Naive thymus-derived CD8-positive, alpha-beta T cell (primary cell): ENCODE measurements at places on chromosomes 11 and 22.

DNA sequence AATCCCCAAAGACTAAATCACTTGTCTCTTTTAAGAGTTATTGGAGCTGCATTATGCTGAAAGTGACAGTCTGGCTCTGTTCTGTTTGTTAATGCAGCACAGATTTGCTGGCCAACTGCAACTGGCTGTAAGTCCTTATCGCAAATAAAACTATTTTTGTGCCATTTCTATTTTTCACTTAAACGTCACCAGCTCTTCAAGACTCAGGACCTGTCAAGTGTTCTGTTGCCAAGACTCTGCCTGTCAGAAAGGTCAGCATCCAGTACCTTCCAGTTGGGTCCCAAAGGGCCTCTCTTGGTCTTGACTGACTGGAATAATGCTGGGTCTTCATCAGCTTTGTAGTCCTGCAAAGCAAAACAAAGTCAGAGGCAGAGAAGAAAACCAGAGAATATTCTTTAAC lies 45.6 kb downstream of the PITPNB start:
- no peak for DNase-seq

GRCh38 chr22:33400061-33400840 lies 342.1 kb upstream of the SYN3 start:
- no peak for DNase-seq

GRCh38 chr11:16941935-16942334 lies 72.3 kb downstream of the PLEKHA7 start:
- DNase-seq, result no peak

DNA sequence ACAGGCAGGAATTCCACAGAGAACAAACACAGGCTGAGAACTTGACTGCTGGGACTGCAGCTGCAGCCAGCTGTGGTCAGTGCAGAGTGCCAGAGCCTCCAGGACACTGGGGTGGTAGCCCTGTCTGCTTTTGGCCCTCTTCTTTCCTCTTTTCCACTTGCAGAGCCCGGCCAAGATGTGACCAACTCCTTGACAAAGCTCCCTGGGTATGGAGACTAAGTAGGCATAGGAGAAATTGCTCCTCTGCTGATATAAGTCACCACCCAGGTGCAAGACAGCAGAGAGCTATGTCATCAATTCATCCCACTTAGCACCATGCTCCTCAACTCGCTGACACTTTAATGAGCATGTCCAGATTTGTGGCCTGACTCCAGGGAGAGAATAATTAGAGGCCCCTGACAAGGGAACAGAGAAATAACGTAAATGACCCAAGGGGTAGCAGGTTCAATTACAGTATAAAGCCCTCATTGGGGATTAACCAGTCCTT lies 369.4 kb upstream of the B3GAT1 start:
- DNase-seq, result no peak

DNA sequence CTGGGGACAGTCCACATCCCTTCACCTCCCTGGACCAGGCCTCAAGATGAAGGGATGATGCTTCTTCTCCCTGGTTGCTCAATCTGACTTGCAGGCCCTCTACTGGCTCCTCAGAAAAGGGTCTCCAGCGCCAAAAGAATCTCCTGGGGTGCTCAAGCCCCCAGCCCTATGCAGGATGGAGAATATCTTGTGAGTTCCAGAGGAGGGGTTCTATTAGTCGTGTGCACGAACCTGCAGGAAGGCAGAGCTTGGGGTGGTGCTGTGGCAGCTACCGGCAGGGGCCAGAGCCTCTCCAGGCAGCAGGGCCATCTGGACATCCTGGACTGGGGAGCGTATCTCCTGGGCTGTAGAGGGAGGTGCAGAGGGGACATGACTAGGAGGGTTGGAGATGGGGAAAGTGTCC lies 1339.5 kb downstream of the BRD1 start:
- no peak for DNase-seq

DNA sequence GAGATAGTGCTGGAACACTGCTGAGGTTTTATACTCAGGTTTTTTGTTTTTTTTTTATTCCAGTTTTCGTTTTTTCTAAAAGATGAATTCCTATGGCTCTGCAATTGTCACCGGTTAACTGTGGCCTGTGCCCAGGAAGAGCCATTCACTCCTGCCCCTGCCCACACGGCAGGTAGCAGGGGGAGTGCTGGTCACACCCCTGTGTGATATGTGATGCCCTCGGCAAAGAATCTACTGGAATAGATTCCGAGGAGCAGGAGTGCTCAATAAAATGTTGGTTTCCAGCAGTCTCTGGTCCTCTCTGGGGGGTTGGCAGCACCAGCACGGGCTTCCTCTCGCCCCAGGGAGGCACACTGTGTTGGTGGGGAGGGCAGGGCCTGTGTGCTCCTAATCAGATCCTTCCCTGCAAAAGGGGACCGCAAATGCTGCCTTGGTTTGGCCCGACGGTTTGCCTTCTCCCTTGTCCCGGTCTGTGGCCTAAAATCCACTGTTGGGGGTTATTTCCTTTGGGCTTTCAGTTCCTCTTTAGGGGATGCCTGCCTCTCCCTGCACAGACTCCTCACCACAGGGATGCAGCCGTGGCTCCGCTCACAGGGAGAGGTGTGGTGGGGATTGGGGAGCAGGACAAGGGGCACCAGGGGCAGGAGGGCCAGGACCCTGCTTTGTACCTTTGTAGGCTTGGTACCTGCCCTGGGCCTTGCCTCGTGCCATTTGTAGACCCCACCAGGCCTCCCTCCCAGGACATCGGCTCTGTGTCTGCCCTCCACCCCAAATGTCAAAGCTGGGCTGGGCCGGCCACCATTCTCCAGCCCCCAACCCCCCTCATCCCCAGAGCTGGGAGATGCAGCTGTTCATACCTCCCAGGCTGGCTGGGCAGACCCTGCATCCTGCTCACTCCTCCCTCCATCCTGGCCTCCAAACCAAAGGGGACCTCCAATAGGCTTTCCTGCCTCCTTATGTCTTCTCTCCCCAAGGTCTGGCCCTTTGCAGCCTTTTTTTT lies 13.5 kb downstream of the MCAT start:
- no peak for DNase-seq

DNA sequence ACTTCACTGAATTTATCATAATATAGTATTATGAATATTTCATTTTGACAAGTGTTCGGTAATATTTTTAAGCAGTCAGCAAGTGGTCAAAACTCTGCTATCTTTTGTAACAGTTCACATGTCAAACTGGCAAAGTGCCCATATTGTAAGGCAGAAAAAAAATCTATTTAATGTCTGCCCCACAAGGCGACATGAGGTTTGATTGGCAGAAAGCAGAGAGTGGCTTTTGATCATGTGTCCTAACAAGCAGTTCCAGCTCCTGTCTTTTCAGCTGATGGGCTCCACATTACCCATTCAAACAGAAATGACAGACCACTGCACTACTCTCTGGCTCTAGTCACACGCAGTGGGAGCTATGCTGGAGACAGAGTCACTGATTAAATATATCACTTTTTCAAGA lies 59.0 kb downstream of the SOX6 start:
- no peak for DNase-seq

GRCh38 chr22:37657590-37658132 lies 862 bp upstream of the PDXP start:
- no peak for DNase-seq

- DNase-seq, result no peak
Measured at GRCh38 chr11:102468616-102469195, 16.1 kb upstream of the TMEM123 start.

GRCh38 chr11:97607291-97608000 lies 1217.6 kb downstream of the JRKL start:
- no peak for DNase-seq

GRCh38 chr11:1229471-1230120 lies 6.7 kb downstream of the MUC5B start:
- no peak for DNase-seq

DNA sequence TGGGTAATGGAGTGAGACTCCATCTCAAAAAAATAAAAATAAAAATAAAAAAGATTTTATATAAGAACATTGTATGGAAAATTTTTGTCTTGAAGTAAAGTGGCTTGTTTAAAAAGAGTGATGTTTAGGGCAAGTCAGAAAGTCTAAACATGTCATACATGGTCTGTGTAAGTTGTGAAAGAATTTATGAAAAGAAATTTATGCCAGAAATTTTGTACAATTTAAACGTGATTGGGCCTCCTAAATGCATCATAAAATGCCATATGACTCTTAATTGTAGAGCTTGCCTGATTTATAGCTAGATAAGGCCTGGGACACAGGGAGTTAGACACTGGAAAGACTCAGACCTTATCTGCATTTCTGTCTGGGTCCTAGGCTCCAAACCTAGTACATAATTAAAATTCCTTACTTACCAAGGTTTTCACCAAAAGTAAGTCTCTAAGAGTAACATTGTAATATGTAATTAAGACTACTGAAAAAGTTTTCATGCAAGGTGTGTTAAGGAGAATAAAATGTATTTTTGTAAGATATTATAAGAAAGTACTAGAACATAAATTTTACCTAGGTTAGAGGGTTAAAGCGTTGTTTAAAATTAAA lies 110.5 kb downstream of the AASDHPPT start:
- DNase-seq, result no peak

DNA sequence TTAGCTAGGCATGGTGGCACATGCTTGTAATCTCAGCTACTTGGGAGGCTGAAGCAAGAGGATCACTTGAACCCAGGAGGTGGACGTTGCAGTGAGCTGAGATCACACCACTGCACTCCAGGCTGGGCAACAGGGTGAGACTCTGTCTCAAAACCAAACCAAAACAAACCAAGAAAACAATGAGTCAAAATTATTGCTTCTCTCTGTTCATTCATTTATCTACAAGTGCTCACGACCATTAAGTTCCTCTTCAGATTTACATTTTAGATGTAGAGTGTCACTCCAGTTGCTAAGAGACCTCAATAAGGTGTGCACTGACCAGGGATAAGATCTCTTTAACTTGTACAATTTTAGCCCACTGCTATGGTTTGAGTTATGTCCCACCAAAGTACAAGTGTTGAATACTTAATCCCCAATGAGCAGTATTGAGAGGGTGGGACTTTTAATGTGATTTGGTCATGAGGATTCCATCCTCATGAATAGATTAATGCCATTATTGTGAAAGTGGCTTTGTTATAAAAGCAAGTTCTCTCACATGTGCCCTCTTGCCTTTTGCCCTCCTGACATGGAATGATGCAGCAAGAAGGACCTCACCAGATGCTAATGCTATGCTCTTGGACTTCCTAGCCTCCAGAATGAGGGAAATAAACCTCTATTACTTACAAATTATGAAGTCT lies 7.8 kb downstream of the HNRNPUL2 start:
- no peak for DNase-seq

DNA sequence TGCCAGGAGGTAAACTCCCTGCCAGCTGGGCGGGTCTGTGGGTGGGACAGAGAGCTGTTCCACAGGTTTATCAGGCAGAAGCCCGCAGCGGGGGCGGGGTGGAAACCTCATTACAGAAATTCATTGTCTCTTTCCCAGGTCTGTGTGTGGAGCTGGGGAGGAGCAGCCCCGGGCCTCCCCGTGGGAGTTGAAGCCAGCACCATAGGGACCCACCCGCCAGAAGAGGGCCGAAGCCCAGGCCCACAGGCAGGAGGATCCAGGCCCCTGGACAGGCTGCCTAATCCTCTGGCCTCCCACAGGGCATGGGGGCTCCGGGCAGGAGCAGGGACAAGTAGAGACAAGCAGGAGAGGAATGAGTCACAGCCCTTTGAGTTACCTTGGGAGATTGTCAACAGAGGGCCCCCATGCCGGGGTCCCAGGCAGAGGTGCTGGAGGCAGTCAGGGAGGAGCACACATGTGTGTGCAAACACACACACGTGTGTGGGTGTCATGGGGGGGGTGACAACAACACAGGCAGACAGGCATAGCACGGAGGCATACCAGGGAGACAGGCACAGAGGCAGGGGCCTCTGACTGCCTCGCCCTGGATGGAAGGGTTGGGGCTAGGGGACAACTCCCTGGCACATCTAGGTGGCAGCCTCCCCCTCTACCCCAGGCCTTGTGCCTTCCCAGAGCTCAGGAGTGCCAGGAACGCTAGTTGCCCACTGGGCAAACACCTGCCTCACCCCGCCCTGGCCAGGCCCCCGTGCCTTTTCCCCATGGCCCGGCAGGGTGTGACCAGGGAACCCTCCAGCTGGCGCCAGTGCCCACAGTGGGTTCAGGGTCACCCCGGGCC lies 1.4 kb downstream of the CDC42BPG start:
- no peak for DNase-seq

- no peak for DNase-seq
Measured at GRCh38 chr11:45895553-45896259, 10.3 kb downstream of the MAPK8IP1 start.

DNA sequence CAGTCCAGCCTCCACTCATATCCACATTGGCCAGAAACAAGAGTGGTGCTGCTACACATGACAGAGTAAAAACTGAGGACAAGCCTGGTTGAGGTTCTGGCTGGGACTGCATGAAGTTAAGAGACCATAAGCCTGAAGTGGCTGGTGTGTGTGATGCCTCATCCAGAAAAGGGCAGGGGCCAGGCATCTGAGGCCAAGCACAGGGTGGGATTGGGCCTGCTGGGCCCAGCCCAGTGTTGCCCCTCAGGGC lies 25.3 kb downstream of the ARVCF start:
- no peak for DNase-seq

DNA sequence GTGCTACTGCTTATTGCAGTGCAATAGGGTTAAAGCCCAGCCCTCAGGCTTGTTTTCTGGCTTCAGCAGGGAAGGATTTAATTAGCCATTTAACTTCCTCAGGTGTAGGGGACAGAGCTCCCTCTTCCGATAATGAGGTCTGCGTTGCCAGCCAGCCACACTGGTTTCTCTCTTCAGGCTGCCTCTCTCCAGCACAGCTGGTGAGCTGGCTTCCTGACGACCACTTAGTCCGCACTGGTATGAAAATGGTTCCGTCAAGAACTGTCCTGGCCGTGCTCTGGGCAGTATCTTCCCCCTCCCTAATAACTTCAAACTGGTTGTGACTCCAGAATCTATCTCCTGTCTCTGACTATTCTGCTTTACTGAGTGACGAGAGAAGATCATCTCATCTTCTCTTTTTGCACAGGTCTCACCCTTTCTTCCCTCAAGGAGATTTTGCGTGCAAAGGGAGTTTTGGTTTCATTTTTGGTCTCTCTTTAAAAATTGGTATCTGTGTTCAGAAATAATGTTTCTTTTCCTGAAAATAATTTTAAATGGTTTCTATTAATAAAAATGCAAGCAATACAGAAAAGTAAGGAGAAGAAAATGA lies 49.2 kb downstream of the CNTN5 start:
- no peak for DNase-seq

GRCh38 chr22:38032681-38033521 lies 24.3 kb upstream of the PICK1 start:
- no peak for DNase-seq

DNA sequence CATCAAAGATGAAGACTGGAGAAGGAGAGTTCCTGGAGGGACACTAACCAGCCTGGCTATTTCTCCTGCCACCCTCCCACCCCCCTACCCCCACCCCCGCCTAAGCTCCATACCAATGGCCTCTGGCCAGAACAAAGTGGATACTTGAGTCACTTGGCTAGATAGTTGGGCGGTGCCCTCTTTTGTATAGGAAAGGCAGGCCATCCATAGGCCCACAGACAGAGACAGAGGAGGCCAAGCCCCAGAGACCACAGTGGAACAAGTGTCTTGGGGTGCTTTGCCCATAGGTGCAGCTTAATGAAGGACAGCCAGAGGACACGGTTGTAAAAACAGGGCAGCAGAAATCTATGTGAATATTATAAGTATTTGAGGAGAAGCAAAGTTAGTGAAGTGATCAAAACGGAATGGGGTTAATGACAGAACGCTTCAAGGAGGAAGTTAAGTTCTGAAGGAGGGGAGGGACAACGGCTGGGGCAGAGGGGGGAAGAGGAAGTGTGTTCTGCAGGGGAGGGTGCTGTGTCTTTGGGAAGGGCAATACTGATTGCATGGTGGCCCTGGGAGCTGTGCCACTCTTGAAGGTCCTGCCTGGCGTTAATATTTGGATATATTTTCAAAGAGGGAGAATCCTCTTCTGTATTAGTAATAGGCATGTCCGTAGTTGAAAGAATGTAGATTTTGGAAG lies 32.7 kb downstream of the FLI1 start:
- DNase-seq, result peak; percentile 75
